AG08396 (cell line): ENCODE measurements at places on chromosomes 12 and 14.

- no peak for DNase-seq
Measured at GRCh38 chr12:45970391-45970790, 20.0 kb downstream of the SCAF11 start.

- no peak for DNase-seq
Measured at GRCh38 chr12:130227641-130228040, 65.4 kb downstream of the FZD10 start.

- no peak for DNase-seq
Measured at GRCh38 chr14:77052281-77053044, 24.0 kb upstream of the IRF2BPL start.

DNA sequence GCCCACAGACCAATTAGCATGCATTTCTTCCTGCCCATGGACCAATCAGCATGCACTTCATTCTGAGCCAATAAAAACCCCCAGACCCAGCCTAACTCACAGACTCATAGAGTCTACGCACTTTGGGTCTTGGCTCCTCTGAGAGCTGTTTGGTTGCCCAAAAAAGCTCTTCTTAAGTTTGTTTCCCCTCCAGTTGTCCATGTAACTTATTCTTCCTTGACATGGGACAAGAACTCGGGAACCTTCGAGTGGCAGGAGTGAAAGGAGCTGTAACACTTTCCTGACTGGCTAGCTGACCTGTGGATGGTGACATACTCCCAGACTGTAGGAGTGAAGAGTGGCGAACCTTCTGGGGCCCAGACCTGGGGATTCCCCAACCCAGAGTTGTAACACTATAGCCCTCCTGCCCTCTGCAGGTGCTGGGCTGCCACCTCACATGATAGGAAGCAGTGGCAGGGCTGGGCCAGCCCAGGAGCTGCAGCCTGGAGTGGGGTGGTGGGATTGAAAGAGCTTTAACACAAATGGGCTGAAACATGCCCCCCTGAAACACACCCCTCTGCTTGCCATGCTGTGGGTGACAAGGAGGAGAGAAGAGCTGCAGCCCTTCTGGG, 4.4 kb upstream of the BTBD7 start:
- no peak for DNase-seq

DNA sequence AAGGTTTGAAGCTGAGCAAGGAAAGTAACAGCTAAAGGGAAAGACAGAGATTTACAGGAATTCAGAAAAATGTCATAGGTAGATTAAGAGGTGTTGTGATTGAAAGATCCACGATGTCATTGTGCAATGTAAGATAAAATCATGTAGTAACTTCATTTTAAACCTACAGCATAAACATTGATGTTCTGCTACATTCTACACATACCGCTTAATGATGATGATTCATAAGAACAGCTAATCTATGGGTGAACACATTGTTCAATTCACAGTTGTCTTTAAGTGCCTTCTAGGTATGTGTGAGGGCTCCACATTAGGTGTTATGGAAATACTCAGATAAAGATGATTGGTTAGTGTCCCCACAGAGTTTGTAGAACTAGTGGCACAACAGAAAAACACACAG, 170.9 kb downstream of the GRIP1 start:
- no peak for DNase-seq

GRCh38 chr14:30908826-30909225, 34.5 kb downstream of the COCH start:
- DNase-seq = no peak

GRCh38 chr12:93079271-93079670, 150.2 kb upstream of the EEA1 start:
- DNase-seq = no peak

DNA sequence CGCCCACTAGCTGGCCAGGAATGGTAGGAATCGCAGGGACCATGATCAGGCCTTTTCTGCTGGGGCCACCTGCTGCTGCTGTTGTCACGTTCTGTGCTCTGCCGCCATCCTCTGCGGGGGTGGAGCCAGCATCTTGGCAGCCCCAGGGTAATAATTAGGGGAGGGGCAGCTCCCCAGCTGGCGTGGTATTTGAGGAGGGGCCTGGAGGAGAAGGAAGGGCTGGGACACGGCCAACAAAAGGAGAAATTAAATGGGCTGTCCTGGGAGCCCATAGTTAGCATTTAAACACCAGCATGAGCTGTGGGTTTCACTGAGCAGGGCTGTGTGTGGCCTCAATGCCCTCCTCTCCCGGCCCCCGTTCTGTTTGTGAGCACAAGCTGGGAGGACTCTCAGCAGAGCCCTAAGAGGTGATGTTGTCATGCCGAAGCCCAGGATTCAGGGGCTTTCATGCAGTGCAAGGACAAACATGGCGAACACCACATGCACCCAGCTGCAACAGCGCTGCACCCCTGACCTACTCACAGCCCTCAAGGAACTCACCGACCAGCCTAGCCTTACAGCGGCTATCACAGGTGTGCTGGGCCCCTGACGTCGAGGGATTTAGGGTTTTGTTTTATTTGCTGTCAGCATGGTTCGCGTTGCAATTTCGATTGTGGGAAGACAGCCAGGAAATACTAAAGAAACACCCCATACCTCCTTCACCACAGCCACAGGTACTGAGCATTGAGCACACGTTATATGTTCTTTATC, 324.3 kb downstream of the CACNA1C start:
- DNase-seq = no peak

DNA sequence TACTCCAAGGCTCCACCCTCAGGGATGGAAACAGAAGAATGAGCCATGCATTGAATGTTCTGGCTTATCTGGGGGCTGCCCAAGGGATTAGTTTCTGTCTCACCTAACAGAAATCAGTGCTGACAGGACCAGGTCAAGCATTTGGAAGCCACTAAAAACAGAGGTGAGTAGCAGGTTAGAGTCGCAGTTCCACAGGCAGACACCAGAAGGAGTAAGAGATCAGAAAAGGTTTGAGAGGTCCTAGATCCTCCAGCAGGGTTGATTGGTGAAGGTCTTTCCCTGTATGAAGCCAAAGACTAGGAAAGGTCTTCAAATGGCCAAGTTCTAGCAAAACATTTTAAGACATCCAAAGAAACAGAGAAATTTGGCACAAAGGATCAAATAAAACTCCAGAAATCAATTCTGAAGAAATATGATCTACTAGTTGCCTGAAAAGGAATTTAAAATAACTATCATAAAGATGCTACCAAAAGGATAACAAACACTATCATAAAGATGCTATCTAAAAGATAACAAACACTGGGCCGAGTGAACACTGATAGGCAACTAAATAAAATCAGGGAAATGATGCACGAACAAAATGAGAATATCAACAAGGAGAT, 19.5 kb upstream of the TTC9 start:
- DNase-seq = peak; percentile 43

DNA sequence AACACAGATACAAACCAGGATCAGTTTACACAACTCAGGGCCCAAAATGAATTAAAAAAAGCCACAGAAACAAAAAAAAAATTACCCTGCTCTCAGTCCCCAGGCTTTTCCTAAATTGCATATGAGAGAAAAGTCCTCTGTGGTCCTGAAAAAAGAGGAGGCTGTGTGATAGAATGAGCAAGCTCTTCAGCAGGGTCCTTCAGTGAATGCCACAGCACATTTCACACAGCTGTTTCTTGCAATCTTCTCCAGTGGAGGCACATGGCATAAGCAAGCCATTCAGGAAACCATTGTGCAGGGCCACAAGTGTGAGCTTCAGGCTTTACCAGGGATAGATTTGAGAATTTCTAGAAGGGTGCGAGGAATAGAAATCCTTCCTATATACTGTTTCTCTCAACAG, 168.5 kb downstream of the PPM1H start:
- no peak for DNase-seq

GRCh38 chr12:32516230-32516629, 116.9 kb downstream of the FGD4 start:
- DNase-seq = no peak

- peak; percentile 79 for DNase-seq
Measured at GRCh38 chr12:6062757-6063735, 61.4 kb downstream of the VWF start.

GRCh38 chr12:41556176-41556575, 368.1 kb downstream of the PDZRN4 start:
- no peak for DNase-seq
